Activated CD8-positive, alpha-beta T cell treated with anti-CD3 and anti-CD28 coated beads for 36 hours (primary cell): ENCODE measurements at places on chromosomes 7 and 10. TPM values are rescaled to one million over a fixed set of nuclear protein-coding genes. Genes with fewer than 3 reads are reported as not detected.

DNA sequence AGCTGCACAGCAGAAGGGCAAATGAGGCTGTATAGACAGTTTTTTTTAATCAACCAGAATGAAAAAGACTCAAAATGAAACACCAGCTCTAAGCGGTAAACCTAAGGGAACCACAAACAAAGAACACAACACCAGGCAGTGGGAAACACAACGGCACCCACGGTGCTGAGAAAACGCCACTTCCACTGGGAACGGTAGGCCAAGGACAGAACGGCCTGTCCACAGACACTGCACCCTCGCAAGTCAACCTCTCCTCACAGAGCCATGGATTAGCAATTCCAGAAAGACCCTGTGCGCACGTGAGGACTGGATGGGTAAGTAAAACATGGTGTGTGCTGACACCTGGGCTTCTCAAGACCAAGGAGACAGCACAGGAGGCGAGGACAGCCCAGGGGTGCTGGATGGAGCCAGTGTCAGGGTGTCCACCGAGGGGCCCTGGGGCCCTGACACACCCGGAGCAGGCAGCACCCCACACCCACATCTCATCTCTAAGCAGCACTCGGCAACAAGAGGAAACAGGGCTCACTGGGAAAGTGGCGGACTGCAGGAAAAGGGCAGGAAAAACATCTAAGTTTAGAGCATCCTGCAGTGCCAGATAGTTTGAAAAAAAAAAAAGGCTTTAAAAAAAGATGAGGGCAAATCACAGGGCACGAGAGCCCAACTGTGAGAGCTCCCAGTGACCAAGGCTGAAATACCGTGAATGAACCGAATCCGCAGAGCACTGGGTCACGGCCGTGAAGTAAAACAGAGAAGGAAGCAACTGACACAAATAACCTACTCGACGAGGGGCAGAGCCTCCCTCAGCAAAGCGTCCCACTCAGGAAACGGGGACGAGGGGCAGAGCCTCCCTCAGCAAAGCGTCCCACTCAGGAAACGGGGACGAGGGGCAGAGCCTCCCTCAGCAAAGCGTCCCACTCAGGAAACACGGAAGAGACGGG lies 120.2 kb downstream of the MAD1L1 start:
- peak overlapping the region; percentile 53 for H3K27ac ChIP-seq
- peak overlapping the region; percentile 33 for H3K4me3 ChIP-seq
- H3K4me1 ChIP-seq: peaks cover 55% of the 10 kb centered on the region
- DNase-seq: no peak
- peaks cover 7% of the 10 kb centered on the region for H3K36me3 ChIP-seq
- no peaks in the 10 kb centered on the region for H3K27me3 ChIP-seq

DNA sequence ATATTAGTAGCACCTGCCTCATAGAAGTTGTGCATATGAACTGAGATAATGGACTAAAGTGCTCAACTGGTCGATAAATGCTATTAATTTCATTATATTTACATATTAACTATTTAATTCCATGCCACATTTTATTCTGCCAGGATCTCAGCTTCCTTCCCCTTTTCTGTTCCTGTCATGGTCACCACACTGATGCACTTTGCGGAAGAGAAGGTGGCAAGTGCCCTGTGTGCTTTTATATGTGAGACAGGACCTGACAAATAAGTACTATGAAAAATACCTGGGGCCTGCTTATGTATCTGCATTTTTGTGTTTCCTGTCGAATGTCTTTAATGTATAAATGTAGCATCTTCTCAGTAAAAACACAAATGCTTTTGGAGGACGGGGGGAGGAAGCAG lies 12.2 kb downstream of the ATP6V0E2 start:
- no peaks in the 10 kb centered on the region for H3K27me3 ChIP-seq
- no peak overlapping the region for H3K27ac ChIP-seq
- H3K4me3 ChIP-seq: no peak overlapping the region

- peaks cover 11% of the 10 kb centered on the region for H3K4me1 ChIP-seq
- DNase-seq: no peak
- no peaks in the 10 kb centered on the region for H3K36me3 ChIP-seq
- H3K4me3 ChIP-seq: no peak overlapping the region
- H3K27ac ChIP-seq: no peak overlapping the region
- no peaks in the 10 kb centered on the region for H3K27me3 ChIP-seq
Measured at GRCh38 chr7:11171569-11172192, 198.0 kb downstream of the PHF14 start.

GRCh38 chr10:126181626-126182025 lies 206.7 kb downstream of the ADAM12 start:
- peaks cover 3% of the 10 kb centered on the region for H3K27me3 ChIP-seq
- H3K36me3 ChIP-seq: no peaks in the 10 kb centered on the region
- H3K4me3 ChIP-seq: no peak overlapping the region
- no peak overlapping the region for H3K27ac ChIP-seq
- no peaks in the 10 kb centered on the region for H3K4me1 ChIP-seq

DNA sequence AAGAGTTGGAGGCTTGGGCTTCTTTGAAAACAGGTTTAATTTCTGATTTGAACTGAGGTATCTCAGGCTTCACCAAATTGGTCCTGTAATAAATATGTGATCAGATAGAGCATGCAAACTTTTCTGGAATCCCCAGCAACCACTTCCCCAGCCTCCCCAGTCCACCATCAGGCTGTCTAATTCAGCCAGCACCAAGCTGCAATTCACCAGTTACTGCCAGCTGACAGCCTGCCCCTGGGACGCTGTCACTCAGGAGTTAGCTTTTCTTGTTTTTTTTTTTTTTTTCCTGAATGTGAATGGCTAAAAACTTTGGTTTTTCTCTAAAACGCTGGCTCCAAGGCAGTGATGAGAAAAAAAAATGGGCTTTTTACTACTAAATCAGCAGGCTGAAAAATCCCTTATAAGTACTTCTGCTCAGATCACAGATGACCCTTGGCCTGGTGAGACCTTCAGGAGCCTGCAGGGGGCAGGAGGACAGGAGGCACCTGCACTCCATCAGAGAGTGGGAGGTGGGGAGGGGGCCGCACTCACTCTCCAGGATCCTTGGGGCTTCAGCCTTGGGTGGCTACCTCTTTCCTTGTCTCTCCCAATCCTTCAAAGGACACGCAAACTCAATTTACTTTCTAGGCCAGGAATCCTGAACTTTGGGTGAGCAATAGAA lies 349.4 kb downstream of the GATA3 start:
- H3K4me1 ChIP-seq: peaks cover 69% of the 10 kb centered on the region
- peak; percentile 7 for DNase-seq
- no peaks in the 10 kb centered on the region for H3K36me3 ChIP-seq
- H3K27ac ChIP-seq: peak overlapping the region; percentile 85
- H3K4me3 ChIP-seq: peak overlapping the region; percentile 65

GRCh38 chr10:72794260-72794659 lies 99.3 kb upstream of the OIT3 start:
- H3K4me3 ChIP-seq: no peak overlapping the region
- DNase-seq: no peak
- H3K4me1 ChIP-seq: peaks cover 7% of the 10 kb centered on the region
- H3K36me3 ChIP-seq: no peaks in the 10 kb centered on the region
- H3K27me3 ChIP-seq: no peaks in the 10 kb centered on the region
- no peak overlapping the region for H3K27ac ChIP-seq

DNA sequence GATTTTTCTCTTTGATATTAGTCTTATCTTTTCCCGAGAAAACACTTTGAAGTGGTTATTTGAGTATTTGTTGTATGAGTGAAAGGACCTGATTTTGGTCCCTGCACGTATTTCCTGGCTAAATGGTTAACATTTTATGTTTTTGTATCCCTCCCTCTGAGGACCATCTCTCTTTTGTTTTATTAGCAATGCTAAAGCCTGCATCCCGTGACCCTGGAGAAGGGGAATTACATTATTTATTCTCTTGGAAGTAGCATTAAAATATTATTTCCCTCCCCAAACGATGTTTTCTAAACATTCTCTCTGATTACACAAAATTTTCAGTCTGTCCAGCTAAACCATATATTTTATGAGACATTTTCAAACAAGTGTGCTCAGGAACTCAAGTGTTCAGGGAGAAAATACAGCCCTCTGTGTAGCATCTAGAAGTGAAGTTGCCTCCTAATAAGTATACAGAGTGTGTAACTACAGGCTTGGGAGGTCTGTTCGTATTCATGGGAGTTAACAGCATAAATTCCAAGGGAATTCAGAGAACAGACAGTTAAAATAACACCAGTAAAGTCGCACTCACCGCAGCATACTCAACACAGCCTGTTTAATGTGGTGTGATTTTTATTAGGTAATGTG lies 163.8 kb upstream of the NPVF start:
- no peak for DNase-seq
- no peak overlapping the region for H3K27ac ChIP-seq
- no peaks in the 10 kb centered on the region for H3K36me3 ChIP-seq
- no peaks in the 10 kb centered on the region for H3K4me1 ChIP-seq

DNA sequence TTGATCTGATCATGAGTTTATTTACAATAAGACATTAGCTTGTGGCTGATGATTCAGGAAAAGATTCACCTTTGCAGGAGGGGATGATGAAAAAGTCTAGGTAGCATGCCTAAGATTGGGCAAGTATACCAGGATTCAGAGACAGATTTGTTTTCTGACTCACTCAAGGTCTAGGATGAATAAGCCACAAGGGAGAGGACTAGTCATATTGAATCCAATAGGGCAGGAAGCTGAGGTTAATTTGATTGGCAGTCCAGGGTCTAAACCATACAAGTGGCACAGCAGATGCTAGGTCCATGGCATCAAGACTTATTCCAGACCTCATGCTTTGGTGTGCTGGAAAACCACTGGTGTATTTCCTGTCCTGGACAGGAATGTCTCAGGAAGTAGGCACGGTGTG lies 1133.4 kb downstream of the XPNPEP1 start:
- no peaks in the 10 kb centered on the region for H3K27me3 ChIP-seq
- H3K27ac ChIP-seq: no peak overlapping the region
- no peak overlapping the region for H3K4me3 ChIP-seq
- H3K4me1 ChIP-seq: no peaks in the 10 kb centered on the region

- no peak for DNase-seq
- no peaks in the 10 kb centered on the region for H3K4me1 ChIP-seq
- H3K4me3 ChIP-seq: no peak overlapping the region
- H3K36me3 ChIP-seq: no peaks in the 10 kb centered on the region
- H3K27ac ChIP-seq: no peak overlapping the region
Measured at GRCh38 chr7:114644455-114644854, 229.8 kb downstream of the FOXP2 start.

GRCh38 chr10:59852670-59853069 lies 53.7 kb downstream of the CCDC6 start:
- peaks cover 37% of the 10 kb centered on the region for H3K36me3 ChIP-seq
- H3K27ac ChIP-seq: no peak overlapping the region
- no peak for DNase-seq
- peaks cover 26% of the 10 kb centered on the region for H3K4me1 ChIP-seq

GRCh38 chr7:156139112-156139511 lies 326.8 kb upstream of the SHH start:
- no peaks in the 10 kb centered on the region for H3K36me3 ChIP-seq
- no peak for DNase-seq
- H3K27ac ChIP-seq: no peak overlapping the region

- H3K4me1 ChIP-seq: peaks cover 2% of the 10 kb centered on the region
- no peak for DNase-seq
- no peaks in the 10 kb centered on the region for H3K27me3 ChIP-seq
- H3K27ac ChIP-seq: no peak overlapping the region
Measured at GRCh38 chr7:69193061-69193460, 405.2 kb upstream of the AUTS2 start.

GRCh38 chr10:42971251-42971599 lies 105.6 kb upstream of the RET start:
- no peaks in the 10 kb centered on the region for H3K4me1 ChIP-seq
- no peaks in the 10 kb centered on the region for H3K27me3 ChIP-seq
- H3K36me3 ChIP-seq: no peaks in the 10 kb centered on the region
- no peak overlapping the region for H3K27ac ChIP-seq
- no peak overlapping the region for H3K4me3 ChIP-seq

GRCh38 chr10:120069700-120070099 lies 177.2 kb downstream of the SEC23IP start:
- no peak overlapping the region for H3K27ac ChIP-seq
- no peak overlapping the region for H3K4me3 ChIP-seq
- H3K4me1 ChIP-seq: no peaks in the 10 kb centered on the region
- no peak for DNase-seq

DNA sequence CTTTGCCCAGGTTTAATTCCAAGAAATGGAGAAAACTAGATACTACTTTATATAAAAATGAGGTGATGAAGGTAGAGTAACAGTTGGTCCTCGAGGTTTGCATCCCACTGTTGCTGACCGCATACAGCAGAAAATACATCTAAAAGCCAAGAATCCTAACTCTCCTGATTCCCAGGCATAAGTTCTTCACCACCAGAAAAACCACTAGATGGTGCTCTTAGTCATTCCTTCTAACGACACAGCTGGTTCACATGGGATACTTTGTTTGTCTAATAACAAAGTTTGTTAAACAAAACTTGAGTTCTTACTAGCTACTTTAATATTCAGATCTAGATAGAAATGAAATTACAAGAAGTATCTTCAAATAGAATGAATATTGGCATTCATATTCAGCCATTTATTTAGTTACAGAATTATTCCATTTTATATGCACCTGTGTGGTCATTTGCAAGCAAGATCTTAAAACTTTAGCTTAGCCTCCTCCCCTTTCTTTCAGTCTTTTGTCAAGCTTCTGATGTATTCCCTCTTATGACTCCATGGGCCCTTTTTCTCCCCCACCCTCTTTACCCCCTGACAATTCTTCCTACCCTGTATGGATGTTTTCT lies 54.1 kb upstream of the CYP26C1 start:
- H3K4me3 ChIP-seq: no peak overlapping the region
- H3K27me3 ChIP-seq: no peaks in the 10 kb centered on the region
- no peak for DNase-seq
- no peaks in the 10 kb centered on the region for H3K4me1 ChIP-seq
- no peaks in the 10 kb centered on the region for H3K36me3 ChIP-seq

GRCh38 chr10:12639996-12640944 lies 290.9 kb downstream of the CAMK1D start:
- H3K27ac ChIP-seq: no peak overlapping the region
- H3K36me3 ChIP-seq: no peaks in the 10 kb centered on the region
- DNase-seq: no peak
- peaks cover 36% of the 10 kb centered on the region for H3K4me1 ChIP-seq
- no peaks in the 10 kb centered on the region for H3K27me3 ChIP-seq
- no peak overlapping the region for H3K4me3 ChIP-seq

- peaks cover 53% of the 10 kb centered on the region for H3K27me3 ChIP-seq
- DNase-seq: no peak
- no peaks in the 10 kb centered on the region for H3K36me3 ChIP-seq
- peaks cover 17% of the 10 kb centered on the region for H3K4me1 ChIP-seq
- no peak overlapping the region for H3K27ac ChIP-seq
Measured at GRCh38 chr10:47381427-47382379, 2.4 kb downstream of the ZNF488 start.

- H3K27ac ChIP-seq: no peak overlapping the region
- peaks cover 4% of the 10 kb centered on the region for H3K4me1 ChIP-seq
- H3K36me3 ChIP-seq: peaks cover 6% of the 10 kb centered on the region
- H3K4me3 ChIP-seq: no peak overlapping the region
- DNase-seq: no peak
Measured at GRCh38 chr7:129468547-129468946, 33.8 kb upstream of the SMKR1 start.

Gene NACAD
- total RNA-seq: 0.50 TPM

Gene ALOX5
- 0.60 TPM for total RNA-seq

Gene CFAP70
- total RNA-seq: 0.59 TPM

Gene PIK3AP1
- total RNA-seq: 4.1 TPM

Gene PLA2G12B
- total RNA-seq: not detected

Gene TRIL
- not detected for total RNA-seq

Gene PTF1A
- total RNA-seq: not detected

Gene ZNF212
- total RNA-seq: 13.4 TPM

Gene UBN2
- 7.6 TPM for total RNA-seq

Gene R3HCC1L
- total RNA-seq: 15.7 TPM

Gene MSANTD7
- 22.5 TPM for total RNA-seq

Gene LRRC18
- total RNA-seq: not detected

Gene CC2D2B
- total RNA-seq: 0.31 TPM

Gene SLC26A5
- total RNA-seq: not detected
